T-helper 1 cell (primary cell): ENCODE measurements at places on chromosomes 2 and 18.

- DNase-seq, result no peak
Measured at GRCh38 chr2:134280231-134280630, 26.4 kb downstream of the MGAT5 start.

DNA sequence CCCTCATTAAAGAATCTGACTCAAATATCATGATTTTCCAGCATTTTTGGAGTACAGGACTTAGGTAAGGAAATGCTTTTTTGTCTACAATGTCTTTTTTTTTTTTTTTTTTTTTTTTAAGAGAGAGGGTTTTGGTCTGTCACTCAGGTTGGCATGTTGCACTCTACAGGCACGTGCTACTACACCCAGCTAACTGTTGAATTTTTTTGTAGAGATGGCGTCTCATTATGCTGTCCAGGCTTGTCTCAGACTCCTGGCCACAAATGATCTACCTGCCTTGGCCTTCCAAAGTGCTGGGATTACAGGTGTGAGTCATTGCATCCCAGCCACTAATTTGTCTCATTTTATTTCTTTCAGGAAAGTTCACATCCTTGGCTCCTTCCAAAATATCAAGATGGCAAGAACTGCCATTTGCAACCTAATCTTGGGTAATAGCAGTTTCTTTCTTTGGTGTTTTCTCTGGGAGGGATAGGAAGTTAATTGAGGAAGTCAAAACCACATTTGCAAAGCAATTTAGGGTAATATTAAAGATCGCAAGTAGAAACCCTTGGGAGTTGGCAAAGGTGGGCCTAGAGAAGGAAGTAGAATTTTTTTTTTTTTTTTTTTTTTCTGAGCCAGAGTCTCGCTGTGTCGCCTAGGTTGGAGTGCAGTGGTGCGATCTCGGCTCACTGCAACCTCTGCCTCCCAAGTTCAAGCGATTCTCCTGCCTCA, 15.5 kb downstream of the PNO1 start:
- no peak for DNase-seq

- no peak for DNase-seq
Measured at GRCh38 chr2:20052229-20052851, 912 bp upstream of the LAPTM4A start.

DNA sequence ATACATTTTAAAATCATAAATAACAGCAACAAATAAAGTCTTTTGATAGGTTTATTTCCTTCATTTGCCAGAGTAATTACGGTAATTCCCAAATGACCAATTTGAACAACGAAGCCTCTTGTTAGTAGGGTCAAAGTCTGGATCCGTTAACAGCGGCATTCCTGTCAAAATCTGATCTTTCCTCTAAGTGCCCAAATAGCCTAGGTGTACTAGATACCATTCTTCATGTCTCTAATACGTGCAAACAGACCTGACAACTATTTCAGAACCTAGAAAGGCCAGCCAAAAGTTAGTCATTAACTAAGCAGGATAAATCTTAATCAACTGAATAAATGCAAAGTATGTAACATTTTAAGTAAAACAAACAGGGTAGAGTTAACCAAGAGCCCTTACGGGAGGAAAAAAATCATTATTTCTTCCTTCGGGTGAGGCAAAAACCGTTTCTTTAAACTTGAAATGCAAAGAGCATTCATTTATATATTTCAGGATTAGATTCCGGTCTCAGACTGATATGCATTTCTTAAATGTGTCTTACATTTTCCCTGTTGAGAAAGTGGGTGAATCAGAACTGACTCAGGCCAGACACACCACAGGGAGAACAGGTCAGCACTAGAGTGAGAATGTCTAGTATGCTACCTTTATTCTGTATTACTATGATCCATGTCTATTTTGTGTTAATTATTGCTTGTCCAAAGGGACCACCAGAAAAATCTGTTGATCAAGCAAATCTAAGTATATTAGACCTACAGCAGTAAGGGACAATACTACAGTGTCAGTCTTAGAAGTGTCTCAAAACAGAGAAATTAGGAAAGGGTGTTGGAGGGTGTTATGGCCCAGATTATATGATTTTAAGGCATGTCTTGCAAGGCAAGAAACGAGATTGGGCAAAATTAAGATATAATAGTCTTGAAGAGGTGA, 141.5 kb upstream of the NDUFV2 start:
- no peak for DNase-seq

DNA sequence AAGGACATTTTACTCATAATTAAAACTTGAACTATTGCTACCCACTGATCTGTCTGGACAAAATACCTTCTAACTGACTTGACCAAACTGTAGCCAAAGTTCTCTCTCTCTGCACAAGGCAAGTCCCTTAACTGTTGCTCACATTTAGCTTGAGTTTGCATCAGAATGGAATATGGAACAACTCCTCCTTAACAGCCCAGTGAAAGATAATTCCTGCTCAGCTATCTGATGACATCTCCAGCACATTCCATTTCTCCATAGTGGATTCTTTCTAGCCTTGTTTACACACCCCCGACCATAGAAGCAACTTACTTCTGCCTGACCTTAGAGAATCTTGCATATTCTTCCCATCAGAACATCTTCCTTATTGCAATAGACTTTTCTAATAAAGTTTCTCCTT, 317.2 kb upstream of the CDH2 start:
- DNase-seq, result no peak
